ENCODE measurements at places on chromosomes 2 and 18. TPM values are rescaled to one million over a fixed set of nuclear protein-coding genes. Genes with fewer than 3 reads are reported as not detected.

The DLX2 gene
- total RNA-seq = not detected

The PKP4 gene
- 63.7 TPM for total RNA-seq

GRCh38 chr2:169260246-169260645, 102.1 kb downstream of the LRP2 start:
- no peak for DNase-seq

DNA sequence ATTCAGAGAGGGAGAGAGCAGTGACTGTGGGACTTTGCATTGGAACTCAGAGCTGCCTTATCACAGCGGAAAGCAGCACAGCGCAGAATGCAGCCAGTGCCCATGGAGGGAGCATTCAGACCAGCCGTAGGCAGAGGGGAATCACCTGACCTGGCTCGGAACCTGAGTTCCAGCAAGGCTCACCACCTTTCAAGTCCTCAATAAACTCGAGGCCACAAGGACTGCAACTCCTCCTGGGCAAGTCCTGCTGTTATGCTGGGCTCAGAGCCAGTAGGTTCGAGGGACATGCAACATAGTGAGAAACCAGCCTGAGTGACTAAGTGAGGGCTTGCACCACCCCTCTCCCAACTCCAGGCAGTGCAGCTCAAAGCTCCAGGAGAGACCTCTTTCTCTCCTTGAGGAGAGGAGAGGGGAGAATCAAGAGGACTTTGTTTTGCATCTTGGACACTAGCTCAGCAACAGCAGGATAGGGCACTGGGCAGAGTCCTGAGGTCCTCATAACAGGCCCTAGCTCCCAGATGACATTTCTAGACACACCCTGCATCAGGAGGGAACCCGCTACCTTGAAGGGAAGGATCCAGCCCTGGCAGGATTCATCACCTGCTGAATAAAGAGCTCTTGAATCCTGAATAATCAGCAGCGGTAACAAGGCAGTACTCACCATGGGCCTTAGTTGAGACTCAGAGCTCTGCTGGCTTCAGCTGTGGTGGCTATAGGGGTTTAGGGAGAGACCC, 136.8 kb upstream of the OTOS start:
- DNase-seq = no peak

DNA sequence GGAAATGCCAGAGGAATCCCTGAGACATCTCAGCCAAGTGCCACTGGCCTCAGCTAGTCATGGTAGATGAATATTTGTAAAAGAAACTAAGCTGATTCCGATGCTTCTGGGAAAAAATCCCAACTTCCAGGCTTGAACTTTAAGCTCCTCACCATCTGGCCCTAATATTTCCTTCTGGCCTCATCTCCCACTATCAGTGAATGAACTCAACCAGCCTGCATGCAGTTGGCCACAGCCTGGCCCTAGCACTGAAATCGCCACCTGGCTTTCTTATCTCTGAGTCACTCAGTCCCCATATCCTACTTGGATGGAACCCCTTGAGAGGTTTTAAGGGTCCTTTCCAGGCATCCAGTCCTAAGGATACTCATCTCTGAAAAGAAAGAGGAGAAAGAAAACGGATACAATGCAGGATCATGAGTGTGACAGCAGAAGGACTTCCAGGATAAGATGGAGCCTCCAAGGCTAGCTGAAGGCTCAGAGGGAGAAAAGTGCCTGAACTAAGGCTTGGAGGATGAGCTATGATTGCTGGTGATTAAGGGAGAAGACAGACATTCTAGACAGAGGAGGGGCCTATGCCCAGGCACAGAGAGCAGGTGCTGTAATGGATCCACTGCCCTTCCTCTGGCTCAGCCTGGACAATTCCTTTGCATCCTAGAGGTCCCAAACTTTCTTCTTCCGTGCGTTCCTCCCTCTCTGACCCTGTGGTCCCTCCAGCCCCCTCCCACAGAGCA, 141.5 kb upstream of the MYCN start:
- DNase-seq = no peak

DNA sequence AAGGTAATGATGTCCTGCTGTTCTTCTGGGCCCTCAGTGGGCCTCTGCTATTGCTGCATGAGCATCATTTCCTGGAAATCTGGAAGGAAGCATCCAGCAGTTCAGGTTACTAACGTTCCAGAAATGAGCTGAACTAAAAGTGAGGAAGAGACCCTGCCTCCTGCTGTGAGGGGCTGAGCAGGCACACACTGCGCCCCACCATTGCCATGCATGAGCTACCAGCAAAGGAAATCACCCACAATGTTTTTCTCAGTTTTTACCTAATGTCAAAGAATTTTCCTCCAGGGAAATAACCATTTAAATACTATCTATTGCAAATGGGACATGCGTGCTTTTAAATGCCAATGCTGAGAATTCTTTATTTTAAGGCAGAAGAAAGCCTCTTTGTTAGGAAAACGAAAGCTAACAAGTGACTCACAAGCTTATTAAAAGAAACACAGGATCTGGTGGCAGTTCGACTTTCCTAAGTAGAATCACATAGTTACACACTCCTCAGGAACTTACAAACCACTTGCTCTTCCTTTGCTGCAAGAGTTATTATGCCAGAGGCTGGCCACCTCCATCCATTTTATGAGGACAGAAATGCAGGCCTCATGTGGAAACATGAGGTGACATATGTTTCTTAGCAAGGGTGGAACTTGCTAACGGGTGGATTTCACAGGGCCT, 152.6 kb upstream of the TTC39C start:
- DNase-seq = peak; percentile 77

DNA sequence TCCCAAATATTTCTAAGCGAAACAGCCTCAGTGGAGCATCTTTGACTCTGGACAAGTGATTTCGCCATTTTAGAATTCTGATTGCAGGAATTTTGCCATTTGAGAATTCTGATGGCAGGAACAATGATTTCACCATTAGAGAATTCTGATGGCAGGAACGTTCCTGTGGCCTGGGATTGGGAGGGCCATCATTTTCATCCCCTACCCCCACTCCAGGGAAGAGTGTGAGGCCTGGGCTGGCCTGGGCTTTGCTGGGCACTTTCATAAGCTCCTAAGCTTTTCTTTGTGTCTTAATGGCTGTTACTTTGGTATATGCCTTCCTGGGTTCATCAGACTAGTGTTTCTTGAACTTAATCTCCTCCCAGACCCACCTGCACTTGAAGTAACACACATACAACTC, 129.3 kb upstream of the EPAS1 start:
- no peak for DNase-seq

DNA sequence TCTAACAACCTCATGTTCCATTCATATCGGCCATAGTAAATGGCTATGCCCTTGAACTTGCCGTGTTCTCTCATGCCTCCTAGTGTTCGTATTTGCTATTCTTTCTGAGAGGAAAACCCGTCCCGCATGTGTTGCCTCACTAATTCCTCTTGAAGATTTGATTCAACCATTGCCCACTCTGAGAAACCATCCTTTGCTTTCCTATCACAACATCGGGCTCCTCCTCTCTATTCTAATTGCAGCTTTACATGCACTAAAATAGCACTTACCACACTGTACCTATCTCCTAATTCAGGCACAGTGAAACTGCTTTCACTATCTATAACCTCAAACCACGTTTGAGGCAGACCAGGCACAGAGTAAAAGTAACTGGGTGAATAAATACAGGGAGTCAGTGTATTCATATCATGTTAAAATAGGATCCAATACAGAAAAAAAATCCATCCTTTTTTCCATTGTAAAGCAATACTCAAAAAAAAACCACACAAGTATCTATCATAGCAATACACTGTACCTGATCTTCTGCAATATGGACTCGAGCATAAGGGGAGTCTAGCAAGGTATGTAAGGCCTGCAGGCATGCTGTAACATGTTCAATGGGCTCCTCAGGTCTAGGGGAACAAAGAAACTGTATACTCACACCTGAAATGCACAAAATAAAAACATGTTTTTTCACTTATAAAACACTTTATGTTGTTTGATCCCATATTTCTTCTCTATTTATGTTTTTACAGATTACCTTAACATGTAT, 39.0 kb upstream of the STRN start:
- peak; percentile 61 for DNase-seq

DNA sequence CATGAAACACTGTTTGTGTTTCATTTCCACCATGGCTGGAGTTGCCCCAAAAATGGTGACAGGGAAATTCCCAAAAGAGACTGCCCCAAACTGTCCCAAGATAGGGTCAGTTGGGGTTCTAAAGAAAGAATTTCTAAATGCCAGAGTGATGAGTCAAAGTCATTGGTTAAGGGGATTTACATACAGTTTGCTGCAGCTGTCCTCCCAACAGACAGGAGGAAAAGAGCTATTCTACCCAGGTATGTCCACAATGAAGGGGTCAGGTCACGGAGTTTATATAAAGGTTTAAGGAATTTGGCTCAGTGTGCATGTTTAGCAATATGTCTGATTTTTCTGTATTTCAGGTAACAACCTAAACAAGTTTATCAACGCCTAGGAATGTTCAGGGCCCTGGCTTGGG, 344.1 kb downstream of the TDRD15 start:
- no peak for DNase-seq
